ENCODE measurements at places on chromosomes 2 and 18.

DNA sequence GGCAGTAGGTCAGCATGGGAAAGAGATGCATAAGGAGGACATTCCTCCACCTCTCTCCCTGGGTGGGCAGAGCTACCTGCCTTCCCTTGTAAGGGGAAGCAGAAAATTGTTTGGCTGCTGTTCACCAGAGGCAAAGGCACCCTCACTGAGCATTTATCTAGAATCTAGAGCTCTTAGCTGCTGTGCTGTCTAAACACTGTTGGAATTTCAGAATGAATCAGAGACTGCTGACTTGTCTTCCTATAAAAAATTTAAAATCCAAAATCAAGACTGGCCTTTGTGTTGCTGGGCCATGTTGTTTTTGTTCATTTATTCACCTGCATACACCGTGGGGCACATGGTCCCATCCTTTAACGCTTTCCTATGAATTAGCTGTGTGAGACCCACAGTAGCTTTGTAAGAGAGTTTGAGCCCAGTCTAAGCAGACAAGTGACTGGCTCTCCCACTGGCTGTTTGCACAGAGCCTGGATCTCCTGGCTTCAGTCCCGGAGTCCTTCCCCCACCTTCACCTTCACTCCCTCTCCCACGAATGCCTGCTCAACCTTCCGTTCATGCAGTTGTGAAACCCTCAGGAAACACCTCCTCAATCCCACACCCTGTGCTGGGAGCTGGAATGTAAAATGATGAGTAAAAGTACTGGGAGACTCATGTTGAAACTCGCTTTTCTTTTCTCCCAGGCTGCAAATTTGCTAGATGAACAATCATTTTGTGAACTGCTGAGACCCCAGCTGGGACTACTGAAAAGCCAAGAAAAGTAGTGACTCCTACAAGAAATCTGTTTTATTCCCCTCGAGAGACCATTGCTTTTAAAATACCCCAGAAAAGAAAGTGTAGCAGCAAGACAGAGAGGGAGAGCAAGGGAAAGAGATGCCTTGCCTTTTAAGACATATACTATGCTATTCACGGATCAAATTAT, 76.2 kb downstream of the FAM168B start:
- no peak for DNase-seq

GRCh38 chr2:187698374-187699110, 144.3 kb upstream of the TFPI start:
- DNase-seq = no peak

DNA sequence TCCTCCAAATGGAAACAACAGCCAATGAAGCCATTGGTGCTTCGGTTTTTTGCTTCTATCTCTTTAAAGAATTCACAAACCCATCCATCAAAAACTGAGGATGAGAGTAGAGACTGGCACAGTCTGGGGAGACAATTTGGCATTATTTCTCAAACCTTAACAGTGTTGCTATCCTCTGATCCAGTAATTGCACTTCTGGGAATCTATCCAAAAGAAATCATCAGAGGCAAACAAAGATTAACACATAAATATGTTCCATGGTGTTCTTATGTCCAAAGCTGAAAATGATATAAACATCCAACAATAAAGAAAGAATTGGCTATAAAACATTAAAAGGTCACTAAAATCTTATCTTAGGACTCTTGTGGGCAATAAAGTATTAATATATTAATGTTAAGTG, 35.1 kb downstream of the REEP1 start:
- DNase-seq = no peak

GRCh38 chr2:185473838-185474237, 264.8 kb upstream of the FSIP2 start:
- DNase-seq = no peak

- DNase-seq = peak; percentile 70
Observed at GRCh38 chr18:13726972-13727331, 479 bp downstream of the RNMT start.

- no peak for DNase-seq
Observed at GRCh38 chr2:165810418-165810817, 16.4 kb upstream of the GALNT3 start.

GRCh38 chr2:1973636-1974035, 229.3 kb upstream of the PXDN start:
- DNase-seq = no peak

GRCh38 chr2:226783885-226784284, 15.7 kb downstream of the IRS1 start:
- no peak for DNase-seq

GRCh38 chr18:11176481-11176881, 27.1 kb upstream of the PIEZO2 start:
- no peak for DNase-seq

DNA sequence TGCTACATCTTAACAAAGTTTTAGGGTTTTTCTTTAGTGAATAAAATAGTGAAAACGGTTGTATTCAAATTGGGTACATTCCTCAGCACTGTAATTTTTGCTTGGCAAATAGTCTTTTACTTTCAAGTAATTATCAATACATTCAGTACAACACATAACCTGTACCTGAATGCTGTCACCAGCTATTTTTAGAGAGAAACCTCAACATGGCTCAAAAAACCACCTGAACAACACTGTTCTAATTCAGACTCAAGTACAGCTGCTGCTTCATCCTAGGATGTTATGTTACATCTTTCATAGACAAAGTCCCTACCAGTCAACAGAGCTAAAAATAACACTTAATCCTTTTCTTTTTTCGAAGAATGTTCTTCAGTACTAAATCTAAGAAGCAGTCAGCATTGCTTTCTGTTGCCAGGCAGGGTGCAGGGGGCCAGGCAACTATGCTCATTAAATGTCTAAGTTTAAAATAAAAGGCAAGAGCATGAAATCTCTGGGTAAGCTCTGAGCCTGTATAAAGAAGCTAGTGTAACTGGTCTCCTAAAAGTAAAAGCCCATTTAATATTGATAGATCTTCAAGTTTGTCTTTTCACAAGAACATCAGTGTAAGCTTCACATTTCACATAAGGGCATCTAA, 20.5 kb downstream of the PDIA6 start:
- no peak for DNase-seq

GRCh38 chr18:32771169-32771751, 1.6 kb downstream of the KLHL14 start:
- DNase-seq = peak; percentile 12

DNA sequence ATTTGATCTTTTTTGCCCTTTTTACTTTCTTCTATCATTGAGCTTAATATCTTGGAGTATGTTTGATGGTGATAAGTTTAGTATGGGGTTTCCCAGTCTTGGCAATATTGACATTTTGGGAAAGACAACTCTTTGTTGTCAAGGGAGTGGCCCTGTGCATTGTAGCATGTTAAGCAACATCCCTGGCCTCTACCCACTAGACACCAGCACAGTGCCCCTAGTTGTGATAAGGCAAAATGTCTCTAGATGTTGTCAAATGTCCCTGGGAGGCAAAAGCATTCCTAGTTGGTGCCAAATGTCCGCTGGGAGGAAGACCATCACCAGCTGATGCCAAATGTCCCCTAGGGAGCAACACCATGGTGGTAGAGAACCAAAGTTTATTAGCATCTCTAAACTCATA, 28.2 kb downstream of the GULP1 start:
- DNase-seq = no peak

DNA sequence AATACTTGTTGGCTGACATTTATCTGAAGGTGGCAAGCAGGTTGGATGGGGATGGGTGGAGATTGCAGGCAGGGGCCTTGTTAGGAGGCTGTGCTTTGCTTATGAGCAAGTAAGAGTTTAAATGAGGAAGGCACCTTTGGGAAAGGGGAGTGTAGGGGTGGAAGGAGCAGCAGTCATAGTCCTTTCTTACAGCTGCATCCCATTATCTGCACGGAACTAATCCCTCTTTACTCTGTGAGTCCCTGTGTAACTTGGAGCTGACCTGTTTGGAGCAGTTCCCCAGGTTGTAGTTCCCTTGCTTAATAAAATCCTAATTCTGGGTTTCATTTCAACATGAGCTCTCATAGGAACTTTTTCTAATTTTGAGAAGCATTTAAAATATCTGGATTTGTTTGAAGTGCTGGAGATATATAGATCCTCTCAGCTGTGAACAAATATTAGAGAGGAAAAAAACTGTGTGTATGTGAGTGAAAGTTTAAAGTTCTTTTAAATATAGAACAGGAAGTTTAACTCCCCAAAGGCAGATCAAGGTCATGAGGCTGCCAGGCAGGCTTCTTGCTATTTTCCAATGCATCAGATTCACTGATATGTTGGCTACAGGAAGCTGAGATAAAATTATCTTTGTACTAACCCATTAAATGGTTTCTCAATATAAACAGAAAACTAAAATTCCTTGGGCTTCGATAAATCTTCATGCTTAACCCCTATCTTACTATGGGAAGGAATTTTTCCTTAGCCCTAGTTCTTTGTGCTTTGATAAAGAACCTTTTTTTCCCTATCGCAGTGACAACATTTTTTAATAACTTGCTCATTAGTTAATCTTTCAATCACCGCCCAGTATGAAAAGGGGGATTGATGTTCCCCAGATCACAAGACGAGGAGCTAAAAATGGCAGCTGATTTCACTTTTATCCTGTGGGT, 104.6 kb upstream of the EML6 start:
- no peak for DNase-seq

DNA sequence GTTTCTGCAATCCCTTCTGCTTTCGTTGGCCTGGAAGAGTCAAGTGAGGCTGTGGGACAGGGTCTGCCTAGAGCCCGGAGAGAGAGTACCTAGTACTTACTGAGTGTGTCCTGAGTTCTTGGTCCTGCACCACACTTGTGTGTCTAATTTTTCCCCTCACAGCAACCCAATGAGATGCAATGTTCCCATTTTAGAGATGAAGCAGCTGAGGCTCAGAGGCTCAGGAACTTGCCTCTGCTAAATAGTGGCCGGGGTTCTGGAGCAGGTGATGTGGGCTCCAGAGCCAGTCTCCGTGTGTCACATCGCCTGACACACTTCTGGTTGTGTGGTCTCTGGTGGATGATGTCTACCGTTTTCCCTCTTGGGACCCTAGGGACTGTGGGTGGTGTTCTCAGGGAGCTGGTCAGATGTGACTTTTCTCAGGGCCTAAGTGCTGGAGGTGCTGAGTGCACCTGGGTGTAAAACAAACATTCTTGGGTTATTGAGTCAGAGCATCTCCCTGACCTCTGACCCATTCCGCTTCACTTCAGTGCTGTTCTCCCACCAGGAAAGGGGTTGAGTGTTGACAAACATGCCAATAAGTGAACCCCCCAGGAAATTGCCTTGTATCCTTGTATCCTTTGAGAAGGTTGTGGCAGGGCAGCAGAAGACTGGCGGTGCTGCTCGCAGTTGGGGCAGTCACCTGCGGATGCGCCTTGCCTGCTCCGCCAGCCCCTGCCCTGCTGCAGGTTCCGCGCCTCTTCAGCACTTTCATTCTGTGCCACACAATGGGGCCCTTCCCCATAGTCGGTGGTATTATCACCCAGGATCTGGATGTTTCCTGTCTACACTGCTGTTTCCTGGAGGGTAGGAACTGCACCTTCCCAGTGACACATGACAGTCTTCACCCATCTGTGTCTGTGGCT, 32.1 kb downstream of the HK2 start:
- no peak for DNase-seq

DNA sequence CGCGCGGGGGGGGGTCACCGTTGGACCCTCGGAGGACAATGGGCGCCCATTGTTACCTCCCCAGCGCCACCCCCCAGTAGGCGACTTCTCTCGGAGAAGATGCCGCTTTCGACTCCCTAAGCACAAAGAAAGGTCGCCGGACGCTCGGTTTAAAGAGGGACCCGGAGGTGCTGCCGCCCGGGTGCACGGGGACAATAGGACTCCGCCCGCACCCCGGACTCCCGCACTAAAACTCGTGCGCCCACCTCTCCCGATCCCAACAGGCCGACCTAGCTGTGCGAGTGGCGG, 318 bp upstream of the CDC42EP3 start:
- no peak for DNase-seq

Data from WERI-Rb-1 (cell line).